ENCODE measurements at places on chromosomes 12 and 14. TPM values are rescaled to one million over a fixed set of nuclear protein-coding genes. Genes with fewer than 3 reads are reported as not detected.

The IFT43 gene
- 36.7 TPM for total RNA-seq

The EPS8 gene
- 43.1 TPM for total RNA-seq

The COX8C gene
- total RNA-seq = not detected

The KRT79 gene
- 0.05 TPM for total RNA-seq

The KSR2 gene
- 0.53 TPM for total RNA-seq

The MIP gene
- total RNA-seq = not detected

The NXPH4 gene
- total RNA-seq = 4.1 TPM

The BICDL1 gene
- total RNA-seq = 4.2 TPM

The DENR gene
- total RNA-seq = 57.4 TPM

The NAA30 gene
- total RNA-seq = 12.9 TPM

The CLEC6A gene
- total RNA-seq = not detected

The SOX5 gene
- not detected for total RNA-seq

The DAD1 gene
- 357 TPM for total RNA-seq

The NFATC4 gene
- 0.21 TPM for total RNA-seq

The KLRK1 gene
- not detected for total RNA-seq

The HVCN1 gene
- total RNA-seq = 0.77 TPM

The CACNB3 gene
- 39.7 TPM for total RNA-seq

The VIPAS39 gene
- 15.3 TPM for total RNA-seq

The WSCD2 gene
- total RNA-seq = not detected

The CCNK gene
- total RNA-seq = 44.7 TPM

The LRTM2 gene
- 0.07 TPM for total RNA-seq

The GPR162 gene
- 0.27 TPM for total RNA-seq
